ENCODE measurements at places on chromosomes 11 and 22.

DNA sequence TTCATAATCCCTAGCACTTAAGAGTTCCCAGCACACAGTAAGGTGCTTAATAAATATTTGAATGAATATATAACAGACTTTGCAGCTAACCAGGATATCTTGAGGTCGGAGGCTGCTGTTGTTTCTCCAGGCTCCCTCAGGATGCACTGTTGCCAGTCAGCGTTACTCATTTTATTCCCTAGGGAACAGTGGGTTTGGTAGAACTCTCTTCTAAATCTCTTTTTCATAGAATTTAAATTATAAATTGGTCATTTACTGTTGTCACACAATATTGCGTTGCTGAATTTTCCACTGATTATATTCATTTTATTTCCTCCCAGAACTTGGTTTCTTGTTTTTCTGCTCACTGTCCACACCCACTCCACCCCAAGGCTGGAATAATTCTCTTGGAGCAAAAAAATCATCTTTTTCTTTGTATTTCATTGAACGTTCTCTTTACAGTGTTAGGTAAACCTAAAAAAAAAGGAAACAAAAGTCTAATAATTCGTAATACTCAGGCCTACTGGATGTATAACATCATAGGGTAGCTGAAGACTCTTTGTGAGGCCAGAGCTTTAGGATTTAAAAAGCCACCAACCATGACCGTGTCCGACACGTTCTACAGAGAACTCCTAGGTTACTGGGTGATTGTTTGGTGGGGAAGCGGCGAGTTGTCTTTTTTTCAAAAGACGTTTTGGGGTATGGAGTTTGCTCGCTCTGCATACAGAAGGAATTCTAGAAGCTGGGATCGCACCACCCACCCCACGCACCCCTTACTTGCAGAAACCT, 766 bp upstream of the CAPRIN1 start:
- DNase-seq, result peak; percentile 63

DNA sequence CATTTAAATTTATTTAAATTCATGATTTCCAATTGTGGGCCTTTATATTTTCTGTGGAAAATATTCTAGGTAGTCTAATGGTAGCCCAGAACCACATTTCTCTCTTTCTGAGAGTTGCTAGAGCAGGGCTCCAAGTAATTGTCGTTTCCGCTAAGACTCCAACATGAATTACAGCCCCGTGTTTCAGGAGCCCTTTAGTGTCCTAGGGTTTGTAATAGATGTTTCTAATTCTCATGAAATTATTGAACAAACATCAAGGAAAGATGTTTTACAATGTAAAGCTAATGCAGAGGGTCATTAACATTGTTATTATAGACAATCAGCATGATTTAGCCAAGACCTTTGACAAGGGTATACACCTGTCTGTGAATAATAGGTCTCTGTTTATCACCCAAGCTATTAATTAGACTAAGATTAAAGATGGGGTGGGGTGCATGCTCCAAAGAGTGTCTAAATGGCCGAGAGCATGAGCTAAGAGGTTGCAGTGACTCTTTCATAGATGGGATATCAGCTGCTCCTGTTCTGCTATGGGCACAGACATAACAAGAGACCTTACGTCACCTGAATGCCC, 81.8 kb upstream of the NTM start:
- peak; percentile 52 for DNase-seq

GRCh38 chr11:118572981-118573550, 857 bp downstream of the ARCN1 start:
- DNase-seq, result peak; percentile 32

- no peak for DNase-seq
Observed at GRCh38 chr22:38204784-38205183, 3.0 kb downstream of the MAFF start.

DNA sequence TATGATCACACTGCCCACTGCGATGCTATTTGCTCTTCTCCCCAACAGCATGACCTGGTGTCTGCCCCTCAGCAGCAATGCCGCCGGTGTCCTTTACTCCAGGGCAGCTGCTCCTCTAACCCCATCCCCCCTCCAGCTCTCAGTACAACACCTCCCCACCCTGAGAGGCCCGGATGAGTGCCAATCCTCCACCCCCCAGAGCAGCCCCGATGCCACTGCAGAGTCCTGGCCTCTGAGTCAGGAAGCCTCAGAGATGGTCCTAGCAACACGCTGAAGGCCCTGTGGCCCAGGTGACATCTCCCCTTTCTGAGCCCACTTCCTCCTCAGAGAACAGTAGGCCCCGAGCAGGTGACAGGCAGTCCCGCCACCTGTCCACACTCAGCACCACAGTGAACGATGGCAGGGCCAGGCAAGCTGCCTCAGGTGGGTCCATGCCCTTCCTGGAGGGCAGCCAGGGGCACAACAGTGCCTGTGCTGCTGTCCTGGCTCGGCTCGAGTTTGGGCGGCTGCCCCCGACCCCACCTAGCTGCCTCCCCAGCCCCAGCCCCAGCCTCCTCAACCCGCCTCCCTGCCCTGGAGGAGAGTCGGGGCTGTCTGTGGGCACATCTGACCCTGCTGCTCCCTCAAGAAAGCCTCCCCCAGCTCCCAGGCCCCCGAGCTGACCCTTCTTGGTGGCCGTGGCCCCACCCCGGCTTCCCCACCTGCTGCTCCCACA, 3.9 kb upstream of the NDUFS8 start:
- no peak for DNase-seq

DNA sequence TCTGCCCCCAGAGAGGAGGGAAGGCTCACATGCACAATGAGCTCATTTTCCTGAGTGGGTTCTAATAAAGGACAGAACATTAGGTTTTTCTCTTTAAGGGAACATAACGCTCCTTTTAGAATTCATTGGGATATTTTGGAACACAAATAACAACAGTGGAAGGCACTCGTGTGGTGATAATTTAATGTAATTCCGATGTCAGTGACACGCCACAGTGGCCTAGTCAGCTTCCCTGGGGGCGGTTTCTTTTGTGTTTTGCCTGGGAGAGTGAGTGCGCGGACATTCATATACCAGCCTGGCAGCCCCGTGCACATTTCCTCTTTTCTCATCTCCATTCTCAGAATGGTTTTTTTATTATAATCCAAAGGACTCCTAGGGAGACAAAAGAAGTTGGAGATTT, 41.1 kb downstream of the SEZ6L start:
- DNase-seq, result peak; percentile 5

DNA sequence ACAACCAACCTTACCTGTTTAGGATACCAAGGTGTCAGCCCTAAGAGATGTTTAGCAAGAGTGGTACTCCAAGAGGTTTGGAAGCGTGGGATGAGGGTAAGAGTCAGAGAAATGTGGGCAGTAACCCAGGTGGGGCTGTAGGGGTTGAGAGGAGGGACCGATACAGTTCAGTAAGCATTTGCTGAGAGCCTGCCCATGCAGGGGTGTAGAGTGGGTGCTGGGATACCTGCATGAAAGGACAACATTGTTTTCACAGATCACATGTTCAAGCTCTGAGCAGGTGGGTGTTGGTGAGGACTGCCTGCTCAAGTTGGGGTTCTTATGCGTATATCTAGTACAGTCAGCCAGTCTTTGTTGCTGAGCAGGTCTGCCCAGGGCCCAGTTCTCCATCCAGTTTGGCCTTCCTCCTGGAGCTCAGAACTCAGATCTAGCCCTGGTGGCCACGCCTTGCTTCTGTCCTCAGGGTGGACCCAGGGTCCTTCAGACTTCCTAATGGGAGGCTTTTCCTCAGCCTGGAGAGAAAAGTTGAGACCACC, 14.8 kb downstream of the PPFIBP2 start:
- no peak for DNase-seq

DNA sequence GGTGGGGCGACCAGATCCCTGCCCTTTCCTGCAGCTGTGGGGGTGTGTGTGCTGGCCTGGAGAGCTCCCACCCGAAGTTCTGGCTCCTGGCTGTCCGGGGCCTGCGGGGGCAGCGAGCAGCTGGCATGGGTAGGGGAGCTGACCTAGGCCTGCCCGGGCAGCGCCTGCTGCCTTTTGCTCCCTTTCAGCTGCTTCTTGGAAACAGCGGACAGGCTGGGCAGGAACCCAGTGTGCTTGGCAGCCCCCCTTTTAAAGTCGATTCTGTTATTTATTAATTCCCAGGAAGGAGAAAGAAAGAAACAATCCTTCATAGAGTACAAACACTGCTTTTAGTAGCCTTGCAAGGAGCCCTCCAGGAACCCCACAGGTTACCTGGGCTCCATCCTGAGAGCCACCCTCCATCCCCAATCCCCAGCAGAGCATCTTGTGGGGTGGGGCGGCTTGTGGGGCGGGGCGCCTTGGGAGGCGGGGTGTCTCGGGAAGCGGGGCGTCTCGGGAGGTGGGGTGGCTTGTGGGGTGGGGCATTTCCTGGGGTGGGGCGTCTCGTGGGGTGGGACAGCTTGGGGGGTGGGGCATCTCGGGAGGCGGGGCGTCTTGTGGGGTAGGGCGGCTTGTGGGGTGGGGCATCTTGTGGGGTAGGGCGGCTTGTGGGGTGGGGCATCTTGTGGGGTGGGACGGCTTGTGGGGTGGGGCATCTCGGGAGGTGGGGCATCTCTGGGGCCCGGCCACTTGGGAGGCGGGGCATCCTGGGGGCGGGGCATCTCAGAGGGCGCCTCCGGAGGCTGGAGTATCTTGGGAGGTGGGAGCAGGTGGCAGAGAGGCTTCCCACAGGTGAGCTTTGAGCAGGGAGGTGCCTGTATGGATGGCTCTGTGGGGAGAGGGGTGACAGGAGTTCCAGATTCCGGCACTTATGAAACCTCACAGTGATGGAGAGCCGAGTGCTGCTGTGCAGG, 7.0 kb downstream of the CD81 start:
- no peak for DNase-seq

DNA sequence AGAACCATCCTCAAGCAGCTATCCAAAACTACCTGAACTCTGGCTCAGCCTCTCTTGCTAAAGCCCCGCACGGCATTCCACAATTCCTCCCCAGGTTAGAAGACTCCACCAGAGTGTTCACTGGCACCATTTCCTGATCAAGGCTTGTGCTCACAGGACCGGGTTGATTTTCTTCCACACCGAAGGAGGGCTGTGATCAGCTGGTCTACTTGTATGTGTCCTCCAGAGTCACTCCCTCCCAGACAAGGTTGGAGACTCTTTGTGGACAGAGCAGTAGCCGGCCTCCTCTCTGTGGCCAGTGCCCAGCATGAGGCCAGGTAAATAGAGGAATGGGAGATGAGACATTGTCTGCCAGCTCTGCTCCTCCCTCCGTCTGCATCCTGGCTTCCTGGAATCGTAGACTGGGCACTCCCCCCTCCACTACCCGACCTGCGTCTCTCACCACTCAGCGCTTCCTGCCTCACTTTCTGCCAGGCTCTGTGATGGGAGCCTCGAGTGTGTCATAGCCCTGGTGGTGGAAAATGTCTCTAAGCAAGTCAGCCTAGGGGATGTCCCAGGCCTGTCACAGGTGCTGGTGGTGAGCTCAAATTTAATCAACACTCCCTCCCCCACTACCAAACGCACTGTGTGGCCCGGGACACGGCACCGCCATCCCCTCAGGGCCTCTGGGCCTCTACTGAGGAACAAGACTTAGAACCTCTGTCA, 12.5 kb upstream of the TMPRSS6 start:
- peak; percentile 7 for DNase-seq

- DNase-seq, result no peak
Observed at GRCh38 chr11:12139144-12139881, 28.9 kb downstream of the MICAL2 start.

- no peak for DNase-seq
Observed at GRCh38 chr11:43866969-43867368, 13.7 kb upstream of the ALKBH3 start.

DNA sequence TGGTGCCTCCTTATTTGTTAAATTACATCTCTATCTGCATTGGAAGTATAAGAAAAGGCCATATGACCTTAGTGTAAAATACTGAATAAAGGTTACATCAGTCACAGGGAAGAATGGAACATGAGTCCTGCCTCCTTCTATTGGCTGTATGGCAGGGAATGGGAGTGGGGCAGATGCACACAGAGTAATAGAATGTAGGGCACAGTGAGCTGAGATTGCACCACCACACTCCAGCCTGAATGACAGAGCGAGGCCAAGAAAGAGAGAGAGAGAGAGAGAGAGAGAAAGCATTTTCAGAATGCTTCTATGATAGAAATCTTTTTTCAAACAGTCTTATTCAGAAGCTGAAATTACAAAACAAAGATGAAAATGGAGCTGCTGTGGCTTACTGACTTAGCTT, 58.8 kb downstream of the SLN start:
- no peak for DNase-seq

GRCh38 chr11:44409558-44410236, 99.8 kb upstream of the ALX4 start:
- DNase-seq, result no peak

DNA sequence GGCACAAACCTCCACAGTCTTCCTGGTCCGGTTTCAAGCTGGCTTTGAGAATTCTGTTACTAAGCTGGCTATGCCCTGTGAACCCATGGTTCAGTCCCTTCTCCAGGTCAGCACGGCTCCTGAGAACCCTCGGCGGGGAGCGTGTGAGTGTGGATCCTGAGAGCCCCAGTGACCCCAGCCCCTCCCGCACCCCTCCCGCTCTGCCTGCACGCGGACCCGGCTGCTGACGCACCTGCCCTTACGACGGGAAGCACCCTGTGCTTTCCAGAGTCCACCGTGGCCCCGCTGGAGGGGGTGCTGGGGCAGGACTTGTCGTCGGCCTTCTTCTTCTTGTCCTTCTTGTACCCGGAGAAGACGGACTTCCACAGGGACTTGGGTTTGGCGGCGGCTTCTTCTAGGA, 42.8 kb upstream of the BID start:
- DNase-seq, result no peak

DNA sequence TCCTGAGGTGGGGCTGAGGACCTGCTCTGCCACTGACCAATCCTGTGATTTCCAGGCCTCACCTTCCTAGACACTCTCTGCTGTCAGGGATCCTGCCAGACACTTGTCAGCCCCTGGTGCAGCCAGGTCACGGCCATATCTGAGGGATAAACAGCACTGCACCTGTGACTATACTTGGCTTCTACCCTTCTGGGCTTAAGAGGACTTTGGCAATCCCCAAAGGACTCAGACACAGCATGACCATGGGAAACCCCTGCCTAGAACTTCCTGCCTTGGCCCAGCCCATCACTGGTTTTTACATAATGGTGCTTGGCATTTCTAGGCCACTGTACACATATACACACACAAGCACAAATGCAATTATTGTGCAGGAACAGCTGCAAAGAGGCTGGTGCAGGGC, 11.6 kb upstream of the OLFML1 start:
- no peak for DNase-seq

- no peak for DNase-seq
Observed at GRCh38 chr11:63877658-63878241, 38.8 kb downstream of the MARK2 start.
